Suppressor macrophage (primary cell): ENCODE measurements at places on chromosomes 6 and 20.

DNA sequence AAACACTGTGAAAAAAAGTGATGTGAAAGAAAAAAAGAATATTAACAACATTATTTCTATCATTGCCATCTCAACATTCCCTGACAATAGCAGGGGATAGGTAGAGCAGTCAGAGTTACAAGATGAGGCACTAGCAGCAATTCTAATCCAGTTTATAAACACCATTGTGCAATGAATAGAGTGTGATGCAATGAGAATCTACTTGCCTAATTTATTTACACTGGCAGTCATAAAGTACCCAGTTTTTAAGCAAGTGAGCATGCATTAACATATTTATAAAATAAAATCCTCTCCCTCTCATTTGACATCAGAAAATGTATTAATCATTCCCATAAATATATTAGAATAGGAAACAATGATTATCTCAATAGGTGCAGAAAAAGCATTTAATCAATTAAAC lies 2.5 kb upstream of the MANEA start:
- peak; percentile 55 for DNase-seq

DNA sequence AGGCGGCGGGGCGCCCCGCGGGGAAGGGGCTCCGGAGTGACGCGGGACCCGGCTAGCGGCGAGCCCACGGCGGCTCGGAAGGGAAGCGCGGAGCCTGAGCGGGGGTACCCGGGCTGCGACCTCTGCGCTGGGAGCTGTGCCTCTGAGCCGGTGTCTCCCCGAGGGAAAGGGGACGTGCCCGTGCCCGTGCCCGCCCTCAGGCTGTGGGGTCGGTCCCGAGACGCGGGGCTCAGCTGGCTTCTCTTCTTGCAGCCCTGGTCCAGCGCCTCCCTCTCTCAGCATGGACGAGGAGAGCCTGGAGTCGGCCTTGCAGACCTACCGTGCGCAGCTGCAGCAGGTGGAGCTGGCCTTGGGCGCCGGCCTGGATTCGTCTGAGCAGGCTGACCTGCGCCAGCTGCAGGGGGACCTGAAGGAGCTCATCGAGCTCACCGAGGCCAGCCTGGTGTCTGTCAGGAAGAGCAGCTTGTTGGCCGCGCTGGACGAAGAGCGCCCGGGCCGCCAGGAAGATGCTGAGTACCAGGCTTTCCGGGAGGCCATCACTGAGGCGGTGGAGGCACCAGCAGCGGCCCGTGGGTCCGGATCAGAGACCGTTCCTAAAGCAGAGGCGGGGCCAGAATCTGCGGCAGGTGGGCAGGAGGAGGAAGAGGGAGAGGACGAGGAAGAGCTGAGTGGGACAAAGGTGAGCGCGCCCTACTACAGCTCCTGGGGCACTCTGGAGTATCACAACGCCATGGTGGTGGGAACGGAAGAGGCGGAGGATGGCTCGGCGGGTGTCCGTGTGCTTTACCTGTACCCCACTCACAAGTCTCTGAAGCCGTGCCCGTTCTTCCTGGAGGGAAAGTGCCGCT lies 686 bp downstream of the ZGPAT start:
- DNase-seq = no peak

- peak; percentile 31 for DNase-seq
Measured at GRCh38 chr20:61719691-61720347, 345.9 kb downstream of the TAF4 start.

GRCh38 chr20:41143354-41143753 lies 6.0 kb downstream of the PLCG1 start:
- no peak for DNase-seq

GRCh38 chr6:86017236-86017635 lies 374.6 kb upstream of the SYNCRIP start:
- DNase-seq = no peak

DNA sequence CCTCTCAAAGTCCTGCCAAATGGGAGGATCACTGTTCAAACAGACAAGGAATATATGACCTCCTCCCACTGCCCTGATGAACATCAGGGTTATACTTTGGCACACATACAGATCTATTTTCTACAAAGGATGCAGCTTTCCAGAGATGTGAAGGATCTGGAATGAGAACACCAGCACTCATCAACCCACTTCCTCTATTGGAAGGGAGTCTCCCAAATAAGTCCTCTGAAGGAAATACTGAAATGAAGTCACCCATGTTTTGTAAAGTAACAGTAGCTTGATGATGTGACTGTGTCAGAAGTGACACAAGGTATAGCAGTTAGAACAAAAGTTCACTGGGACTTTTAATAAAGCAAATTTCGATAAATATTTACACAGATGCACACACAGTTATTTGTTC lies 104.9 kb downstream of the OGFRL1 start:
- DNase-seq = peak; percentile 34

DNA sequence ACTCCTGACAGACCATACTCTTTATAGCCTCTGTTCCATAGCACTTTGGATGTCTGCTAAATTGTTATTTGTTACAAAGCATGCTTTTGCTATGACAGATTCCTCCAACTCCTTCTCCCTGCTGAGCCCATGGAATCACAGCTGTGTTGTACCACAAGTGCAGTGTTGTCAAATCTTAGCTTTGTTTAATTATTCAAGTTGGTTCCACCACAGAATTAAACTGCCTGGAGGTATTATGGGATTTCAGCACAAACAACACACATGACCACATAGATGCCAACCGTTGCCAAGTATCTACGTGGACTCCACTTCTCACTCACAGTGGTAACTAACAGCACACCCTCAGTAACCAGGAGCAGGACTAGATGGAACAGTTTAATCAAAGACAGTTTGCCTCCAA lies 32.7 kb upstream of the MARCKS start:
- no peak for DNase-seq

DNA sequence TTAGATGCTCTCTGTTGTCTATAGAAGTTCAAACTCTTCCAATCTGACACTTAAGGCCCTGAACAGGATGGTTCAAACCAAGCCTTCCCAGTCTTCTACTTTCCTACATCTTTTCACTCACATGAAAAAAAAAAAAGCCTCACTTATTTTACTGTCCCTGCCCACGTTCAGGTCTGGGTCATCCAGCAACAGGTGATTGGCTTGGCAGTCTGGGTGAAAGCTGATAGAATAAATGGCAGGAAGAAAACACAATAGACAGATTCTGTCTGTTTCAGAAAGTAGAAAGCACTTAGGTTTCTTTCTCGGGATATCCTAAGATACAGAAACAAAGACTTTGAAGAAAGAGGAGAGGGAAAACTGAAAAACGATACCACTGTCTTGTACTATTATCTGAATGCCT lies 61.8 kb upstream of the HSF2 start:
- no peak for DNase-seq

DNA sequence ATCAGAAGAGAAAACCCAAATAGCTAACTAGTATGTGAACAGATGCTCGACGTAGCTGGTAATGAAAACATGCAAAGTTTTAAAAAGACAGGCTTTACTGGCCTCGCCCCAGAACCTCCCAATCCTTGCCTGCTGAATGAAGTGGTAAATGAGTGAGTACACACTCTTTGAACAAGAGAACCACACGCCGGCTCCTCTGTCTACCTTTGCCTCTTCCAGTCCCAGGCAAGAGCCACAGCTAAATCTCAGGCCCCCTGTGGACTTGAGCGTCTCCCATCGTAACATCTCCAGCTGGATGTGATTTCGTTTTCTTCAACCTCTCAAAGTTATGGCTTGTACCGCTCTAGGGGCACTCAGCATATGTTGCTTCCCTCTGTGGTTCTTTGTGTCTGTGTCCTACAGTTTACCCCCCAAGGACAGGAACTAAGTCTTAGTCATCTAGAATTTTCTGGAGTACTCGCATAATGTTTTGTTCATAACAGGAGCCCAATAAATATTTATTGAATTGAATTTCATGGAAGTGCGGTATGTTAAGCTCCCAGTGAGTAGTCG lies 153.2 kb upstream of the TAB2 start:
- DNase-seq = no peak

GRCh38 chr20:45322952-45323383 lies 14.9 kb upstream of the MATN4 start:
- peak; percentile 94 for DNase-seq

DNA sequence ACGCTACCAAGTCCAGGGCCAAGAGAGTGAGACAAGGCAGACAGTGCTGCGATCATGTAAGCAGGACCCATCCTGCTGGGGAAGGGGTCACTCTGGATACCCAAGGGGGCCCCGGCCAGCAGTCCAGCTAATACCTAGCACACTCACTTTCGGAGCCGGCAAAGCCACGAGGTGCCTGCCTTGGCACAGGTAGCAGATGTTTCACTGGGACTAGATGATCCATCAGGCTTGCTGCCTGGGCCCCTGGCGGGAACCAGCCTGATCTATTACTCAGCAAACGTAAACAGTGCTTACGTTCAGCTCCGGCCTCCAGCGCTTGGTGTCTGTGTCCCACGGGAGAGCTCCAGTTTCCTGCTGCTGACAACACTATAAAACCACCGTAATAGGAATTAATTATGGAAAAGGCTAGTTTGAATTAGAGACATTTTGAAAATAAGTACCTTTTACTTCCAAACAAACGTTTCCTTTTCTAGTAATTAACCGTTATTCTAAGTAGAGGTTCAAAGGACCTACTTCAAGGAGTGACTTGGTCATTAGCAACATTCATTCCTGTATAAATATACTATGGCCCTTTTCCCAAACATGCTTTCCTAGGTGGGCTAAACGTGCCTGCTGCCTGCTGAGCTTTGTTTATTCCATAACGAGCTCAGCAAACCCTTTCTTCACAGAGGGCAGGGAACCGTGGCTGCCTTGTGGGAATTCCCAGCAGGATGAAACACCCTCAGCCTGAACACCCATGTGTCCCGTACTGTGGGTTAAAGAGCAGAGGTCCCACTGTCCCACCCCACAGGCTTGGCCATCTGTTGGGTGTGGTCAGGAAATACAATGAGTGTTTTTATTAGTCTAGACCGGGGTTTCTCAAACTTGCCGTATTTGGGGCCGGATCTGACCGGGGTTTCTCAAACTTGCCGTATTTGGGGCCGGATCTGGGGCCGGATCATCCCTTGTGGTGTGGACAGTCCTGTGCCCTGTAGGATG lies 18.4 kb downstream of the SLC22A23 start:
- DNase-seq = no peak

- DNase-seq = peak; percentile 60
Measured at GRCh38 chr6:37115236-37115895, 54.6 kb upstream of the PIM1 start.

DNA sequence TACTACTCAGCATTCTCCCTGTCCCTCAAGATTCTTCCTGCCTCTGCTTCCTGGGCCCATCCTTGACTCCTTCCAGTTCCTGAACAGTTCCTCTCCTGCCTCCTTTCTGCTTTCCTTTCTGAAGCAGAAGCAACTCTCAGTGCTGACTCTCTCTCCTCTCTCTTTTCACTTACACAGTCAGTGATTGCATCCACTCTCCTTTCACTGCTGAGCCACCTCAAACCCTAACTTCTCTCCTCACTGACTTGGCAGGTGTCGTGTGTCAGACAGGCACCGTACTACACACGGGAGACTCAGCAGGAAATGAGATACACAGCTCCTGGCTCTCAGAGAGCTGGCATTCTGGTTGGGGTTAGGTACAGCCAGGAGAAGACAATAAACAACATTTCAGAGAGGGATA lies 5.6 kb downstream of the ABHD16A start:
- DNase-seq = no peak

GRCh38 chr20:33830371-33830770 lies 19.2 kb downstream of the CHMP4B start:
- DNase-seq = no peak

DNA sequence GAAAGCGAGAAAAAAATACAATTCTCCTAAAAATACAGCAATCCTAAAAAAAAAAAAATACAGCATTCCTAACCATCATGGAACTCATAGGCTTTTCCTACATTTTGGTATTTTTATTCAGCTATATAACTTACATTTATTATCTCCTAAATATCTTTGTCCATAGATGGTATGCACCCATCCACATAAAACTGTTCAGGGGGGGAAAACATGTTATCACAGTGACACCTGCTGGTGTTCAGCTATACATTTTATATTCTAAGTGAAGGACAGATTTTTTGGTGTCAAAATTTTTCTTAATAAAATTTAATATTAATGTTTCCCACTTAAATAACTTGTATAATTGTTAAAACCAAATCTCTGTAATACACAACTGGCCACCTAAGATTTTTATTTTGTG lies 58.0 kb downstream of the BLOC1S5 start:
- peak; percentile 44 for DNase-seq

DNA sequence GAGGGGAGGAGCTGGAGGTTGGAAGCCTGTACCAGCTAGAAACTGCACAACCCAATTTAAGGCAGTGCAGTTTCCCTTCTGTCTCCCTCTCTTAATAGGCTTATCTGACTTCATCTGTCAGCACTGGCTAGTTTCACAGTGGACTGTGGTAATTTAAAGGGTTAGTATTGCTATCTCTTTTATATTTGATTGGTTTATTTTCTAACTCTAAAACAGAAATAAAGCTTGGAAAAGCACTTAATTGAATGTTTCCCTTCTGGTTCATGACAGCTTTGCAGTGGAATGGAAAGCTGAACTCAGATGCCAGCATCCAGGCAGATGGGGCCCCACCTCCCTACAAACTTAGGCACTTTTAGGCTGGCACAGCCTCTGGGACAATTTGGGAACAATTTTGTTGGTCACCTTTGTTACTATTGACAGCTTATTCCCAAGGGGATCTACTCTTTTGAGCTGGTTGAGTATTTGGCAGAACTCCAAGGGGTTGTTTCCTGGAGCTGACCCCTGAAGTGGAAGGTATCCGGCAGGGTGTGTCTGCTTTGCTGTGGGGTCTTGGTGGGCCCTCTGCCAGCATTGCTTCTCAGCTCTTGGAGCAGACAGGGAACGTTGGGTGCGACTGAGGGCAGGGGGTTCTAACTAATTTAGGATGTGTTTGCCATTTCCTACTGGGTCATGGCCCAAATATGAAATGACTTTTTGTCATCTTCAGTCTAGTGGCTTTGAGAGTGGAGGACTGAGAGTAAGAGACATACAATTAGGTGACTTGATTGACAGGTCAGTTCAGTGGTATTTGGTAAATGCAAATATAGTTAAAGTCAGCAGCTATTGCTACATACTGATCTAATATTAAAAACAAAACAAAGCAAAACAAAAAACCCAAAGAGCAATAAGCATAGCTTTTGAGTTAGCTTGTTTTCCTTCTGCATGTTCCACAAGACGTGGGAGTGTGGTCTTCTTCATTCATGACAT lies 9.3 kb downstream of the SH3BGRL2 start:
- no peak for DNase-seq

- DNase-seq = no peak
Measured at GRCh38 chr6:27507041-27507956, 34.4 kb upstream of the ZNF184 start.

- peak; percentile 49 for DNase-seq
Measured at GRCh38 chr20:50027611-50028105, 44.9 kb downstream of the SNAI1 start.

- DNase-seq = no peak
Measured at GRCh38 chr6:148193063-148193680, 149.5 kb upstream of the SASH1 start.

GRCh38 chr20:8986631-8987030 lies 82.3 kb upstream of the PLCB4 start:
- no peak for DNase-seq
